ENCODE measurements at places on chromosomes 1 and 21.

- DNase-seq: no peak
These were observed 41.2 kb downstream of the AHDC1 start for GRCh38 chr1:27562534-27563340.

- DNase-seq: no peak
These were observed 32.5 kb upstream of the BCL10 start for GRCh38 chr1:85308833-85309350.

DNA sequence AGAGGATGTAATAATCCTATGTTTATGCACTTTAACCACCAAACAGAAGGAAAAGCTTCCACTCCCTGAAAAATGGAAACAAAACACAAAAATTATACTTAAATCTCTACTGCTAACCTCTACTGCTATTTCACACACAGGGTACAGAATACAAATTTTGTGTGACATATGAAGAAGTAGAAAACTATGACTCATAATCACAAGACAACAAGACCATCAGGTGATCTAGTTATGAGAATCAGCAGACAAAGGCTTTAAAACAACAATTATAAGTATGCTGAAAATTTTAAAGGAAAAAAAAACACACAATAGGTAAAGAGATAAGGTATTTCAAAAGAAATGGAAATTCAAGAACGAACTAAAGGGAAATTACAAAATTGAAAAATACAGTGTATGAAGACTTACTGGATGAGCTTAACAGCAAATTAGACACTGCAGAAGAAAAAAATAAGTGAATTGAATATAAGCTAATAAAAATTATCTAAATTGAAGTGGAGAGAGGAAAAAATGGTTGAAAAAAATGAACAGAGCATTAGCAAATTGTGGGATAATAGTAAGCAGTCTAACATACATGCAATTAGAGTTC is 13.6 kb upstream of the NAV1 start:
- no peak for DNase-seq

DNA sequence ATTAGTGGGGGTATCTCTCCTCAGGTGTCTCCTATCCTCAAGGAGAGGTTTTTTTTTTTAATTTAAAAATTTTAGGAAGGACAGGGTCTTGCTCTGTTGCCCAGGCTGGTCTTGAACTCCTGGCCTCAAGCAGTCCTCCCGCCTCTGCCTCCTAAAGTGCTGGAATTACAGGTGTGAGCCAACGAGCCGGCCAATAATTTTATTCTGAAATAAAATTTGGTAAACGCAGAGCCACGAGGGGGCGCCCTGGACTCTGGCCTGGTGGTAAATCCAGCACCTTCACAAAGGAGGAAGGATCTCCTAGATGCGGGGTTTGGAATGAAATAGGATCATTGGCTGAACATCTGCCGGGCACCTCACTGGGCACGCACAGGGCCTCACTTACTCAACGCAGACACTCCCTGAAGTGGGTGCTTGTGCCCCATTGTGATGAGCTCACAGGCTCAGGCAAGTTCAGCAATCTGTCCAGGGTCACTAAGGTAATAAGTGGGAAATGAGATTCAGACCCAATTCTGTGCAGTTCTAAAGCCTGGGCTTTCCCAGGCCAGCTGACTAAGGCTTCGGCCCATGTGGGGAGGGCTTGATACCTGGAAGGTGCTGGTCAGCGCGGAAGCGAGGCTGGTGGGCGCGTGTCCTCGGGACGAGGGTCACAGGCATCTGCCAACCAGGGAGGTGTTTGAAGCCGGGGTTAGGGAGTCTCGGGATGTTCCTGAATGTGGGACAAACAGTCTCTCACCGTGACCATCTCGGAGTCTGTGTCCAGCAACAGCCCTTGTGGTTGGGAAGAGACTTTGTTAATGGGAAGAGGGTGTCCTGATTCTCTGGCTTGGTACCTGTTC is 32.7 kb upstream of the ETV3 start:
- no peak for DNase-seq

GRCh38 chr1:112808861-112809684 is 93.9 kb upstream of the PPM1J start:
- DNase-seq: peak; percentile 63

DNA sequence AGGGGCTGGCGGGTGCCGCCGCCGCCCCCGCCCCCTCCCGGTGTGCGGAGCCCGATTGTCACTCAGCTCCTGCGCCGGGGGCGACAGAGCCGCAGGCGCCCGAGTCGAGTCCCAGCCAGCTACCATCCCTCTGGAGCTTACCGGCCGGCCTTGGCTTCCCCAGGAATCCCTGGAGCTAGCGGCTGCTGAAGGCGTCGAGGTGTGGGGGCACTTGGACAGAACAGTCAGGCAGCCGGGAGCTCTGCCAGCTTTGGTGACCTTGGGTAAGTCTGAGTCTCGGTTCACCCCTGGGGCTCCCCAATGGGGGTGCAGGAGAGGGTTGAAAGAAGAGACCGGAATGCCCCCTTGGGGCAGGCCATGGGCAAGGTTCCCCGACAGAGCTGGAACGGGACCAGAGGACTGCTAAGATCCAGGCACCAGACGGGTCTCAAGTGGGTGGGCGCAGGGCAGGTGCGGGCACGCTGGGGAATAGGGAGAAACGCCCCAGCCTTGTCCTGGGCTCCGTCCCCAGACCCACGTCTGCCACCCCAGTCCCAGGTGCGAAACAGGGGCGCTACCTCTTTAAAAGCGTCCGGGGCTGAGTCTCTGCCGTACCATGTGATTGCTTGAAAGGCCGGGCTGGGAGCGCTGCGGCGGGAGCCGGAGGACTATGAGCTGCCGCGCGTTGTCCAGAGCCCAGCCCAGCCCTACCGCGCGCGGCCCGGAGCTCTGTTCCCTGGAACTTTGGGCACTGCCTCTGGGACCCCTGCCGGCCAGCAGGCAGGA is at the start of gene ADORA1:
Gene ADORA1, plus strand, starts transcription at position 61 of the 765 bp plus-strand sequence. CDS start 1,116 bp downstream, outside the sequence.
- no peak for DNase-seq

DNA sequence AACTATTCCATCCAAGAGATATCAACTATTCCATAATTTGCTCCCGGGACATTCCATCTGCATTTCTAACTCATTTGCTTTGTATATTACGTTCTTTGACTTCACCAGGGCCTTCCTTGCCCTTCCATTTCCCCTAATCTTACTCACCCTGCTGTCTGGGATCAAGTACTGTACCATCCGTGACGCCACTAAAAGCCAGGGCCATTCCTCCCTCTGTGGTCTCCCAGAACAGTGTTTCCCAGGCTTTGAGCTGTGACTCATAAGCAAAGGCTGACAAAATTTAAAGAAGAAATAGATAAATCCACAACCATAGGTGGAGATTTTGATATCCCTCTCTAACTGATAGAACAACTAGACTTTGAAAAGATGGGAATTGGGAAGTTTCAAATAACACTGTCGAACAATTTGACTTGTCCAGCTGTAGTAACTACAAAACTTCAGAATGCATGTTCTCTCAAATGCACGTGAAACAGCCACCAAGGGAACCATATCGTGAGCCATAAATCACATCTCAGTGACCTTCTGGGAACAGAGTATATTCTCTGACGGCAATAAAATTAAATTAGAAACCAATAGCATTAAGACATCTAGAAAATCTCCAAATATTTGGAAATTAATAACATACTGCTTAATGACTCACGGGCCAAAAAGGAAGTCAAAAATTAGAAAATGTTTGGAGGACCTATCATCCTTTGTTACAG is 501.0 kb downstream of the SETD4 start:
- DNase-seq: peak; percentile 42

- no peak for DNase-seq
These were observed 14.1 kb downstream of the TTC39A start for GRCh38 chr1:51316113-51316845.

DNA sequence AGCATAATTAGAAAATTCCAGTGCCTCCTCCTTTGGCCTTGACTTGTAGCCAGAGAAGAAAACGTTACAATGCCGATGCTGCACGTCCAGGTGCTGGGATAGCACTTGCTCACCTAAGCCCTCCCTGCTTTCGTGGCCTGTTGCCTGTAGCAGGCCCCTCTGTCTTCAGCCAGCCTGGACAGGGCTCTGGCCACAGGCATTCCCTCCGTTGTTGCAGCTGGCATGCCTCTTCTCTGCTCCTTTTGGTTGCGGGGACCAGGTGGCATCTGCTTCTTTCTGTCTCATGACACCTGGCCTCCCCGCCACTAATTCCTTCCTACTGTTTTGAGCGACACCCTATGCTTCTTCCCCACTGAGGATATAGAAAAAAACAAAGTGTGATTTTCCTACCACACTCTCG is 54.6 kb upstream of the MORC3 start:
- DNase-seq: no peak

- DNase-seq: no peak
These were observed 441.1 kb downstream of the AMY1C start for GRCh38 chr1:104190821-104191220.

DNA sequence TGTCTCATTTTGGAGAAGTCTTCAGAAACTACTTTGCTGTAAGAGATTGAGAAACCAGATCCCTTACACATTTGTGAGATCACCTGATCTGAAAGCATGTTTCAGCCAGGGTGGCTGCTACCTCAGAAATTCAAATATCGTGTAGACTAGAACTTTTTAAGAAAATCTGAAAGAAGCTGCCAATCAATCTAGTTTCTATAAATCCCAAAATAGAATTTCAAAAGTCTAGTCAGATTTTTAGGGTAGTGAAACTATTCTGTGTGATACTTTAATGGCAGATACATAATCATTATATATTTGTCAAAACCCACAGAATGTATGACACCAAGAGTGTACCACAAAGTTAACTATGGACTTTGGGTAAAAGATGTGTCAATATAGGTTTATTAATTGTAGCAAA is 79.9 kb upstream of the PLPPR5 start:
- no peak for DNase-seq

- no peak for DNase-seq
These were observed 53.5 kb upstream of the PRDM2 start for GRCh38 chr1:13646521-13646920.

- DNase-seq: no peak
These were observed 885.3 kb downstream of the TTLL7 start for GRCh38 chr1:83113652-83114051.

DNA sequence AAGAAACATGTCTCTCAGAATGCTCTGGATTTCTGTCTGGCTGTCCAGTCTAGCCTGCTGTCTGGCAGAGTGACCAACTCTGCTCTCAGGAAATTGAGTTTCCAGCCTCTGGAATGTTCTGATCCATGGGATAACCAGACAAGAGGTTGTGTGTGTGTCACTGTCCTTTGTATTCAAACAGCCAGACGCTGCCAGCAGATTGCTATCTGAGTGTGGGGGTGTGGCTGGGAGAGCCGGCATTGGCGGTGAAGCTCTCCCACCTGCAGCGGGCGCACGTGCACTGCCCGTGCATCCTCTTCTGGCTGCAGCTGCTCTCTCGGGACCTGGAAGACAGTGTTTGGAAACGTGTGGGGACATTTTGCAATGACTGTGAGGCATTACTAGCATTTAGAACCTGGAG is 26.1 kb downstream of the PKP1 start:
- DNase-seq: no peak

- DNase-seq: no peak
These were observed 10.4 kb downstream of the NPPA start for GRCh38 chr1:11836955-11837766.

DNA sequence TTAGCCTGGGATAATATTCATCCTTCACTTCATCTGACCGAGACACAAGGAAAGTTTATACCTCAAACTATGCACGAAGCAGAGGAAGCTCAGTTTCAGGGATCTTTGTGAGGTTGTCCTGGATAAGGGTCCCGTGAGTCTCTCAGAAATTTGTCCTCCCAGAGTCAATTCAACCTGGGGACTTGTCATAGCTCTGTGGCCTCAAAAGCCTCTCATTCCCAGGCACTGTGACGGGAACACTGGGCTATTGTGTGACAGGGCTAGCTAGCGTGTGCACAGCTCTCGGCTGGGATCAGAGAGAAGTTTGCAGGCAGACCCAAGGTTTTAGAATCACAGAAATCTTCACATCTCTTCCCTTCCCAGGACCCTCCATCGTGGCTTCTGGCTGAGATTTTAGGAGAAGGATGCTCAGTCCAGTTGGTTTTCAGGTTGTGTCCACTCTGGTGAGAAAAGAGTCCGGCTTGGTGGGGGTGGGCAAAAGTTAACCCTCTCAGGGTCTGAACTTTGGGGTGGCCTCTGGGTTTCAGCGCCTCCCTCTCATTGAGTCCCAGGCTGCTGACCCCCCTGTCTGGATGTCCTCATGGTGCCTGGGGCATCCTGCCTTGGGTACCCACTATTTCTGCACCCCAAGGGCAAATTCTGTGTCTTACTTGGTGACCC is 20.4 kb upstream of the LBR start:
- no peak for DNase-seq

DNA sequence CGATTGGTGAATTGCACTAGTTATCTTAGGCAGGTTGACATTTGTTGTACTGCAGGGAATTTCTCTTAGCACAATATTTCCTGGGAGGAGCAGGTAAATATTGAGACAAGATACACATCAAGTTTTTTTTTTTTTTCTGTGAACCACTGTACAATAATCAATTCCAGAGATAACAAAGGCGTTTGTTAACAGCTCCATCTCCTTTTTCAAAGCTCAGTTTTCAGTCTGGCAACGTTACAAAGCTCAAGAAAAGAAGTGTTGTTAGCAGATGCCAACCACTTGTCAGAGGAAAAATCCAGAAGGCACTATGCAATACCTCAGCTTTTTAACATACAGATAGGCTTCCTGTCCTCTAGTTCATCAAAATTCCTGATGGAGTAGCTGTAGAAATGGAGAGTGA is 40.9 kb upstream of the DAB1 start:
- DNase-seq: no peak

DNA sequence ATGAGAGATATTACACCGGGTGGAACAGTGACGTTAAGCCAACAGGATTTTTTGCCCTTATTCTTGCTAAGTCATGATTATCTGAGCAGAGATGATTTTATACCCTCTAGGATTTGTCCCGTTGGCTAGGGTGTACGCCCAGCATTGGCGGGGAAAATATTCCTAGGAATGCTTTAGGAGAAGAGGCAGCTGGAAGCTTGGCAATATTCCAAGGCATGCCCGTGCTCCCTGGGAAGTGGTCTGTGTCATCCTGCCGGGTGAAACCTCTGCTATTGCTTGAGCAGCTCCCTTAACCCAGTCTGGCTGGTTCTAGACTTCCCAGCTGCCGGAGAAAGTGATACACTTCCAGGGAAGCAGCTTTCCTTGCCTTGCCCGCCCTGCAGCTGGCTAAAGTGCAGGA is 16.2 kb downstream of the CHRNB2 start:
- DNase-seq: no peak

DNA sequence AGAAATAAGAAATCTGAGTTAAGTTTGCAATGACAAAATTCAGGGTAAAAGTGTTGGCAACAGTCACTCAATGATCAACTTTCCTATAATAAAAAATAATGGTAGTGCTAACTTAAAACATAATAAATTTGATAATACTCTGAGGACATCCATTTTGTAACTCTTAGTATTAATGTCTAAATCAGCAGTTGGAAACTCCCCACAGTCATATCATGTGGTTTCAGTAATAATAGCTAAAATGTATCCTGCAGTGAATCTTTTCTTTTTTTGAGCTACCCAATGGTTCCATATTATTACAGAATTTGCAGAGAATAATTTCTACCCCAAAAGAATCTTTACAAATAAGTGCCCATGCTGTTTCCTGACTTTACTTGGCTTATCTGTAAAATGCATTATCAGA is 286.7 kb downstream of the PTPRC start:
- DNase-seq: no peak

- peak; percentile 21 for DNase-seq
These were observed 45.5 kb downstream of the SNRPE start for GRCh38 chr1:203906932-203907331.

- DNase-seq: no peak
These were observed 22.4 kb upstream of the RUNX3 start for GRCh38 chr1:24952413-24952841.

GRCh38 chr1:159436469-159436868 is 3.1 kb upstream of the OR10J1 start:
- DNase-seq: no peak
